Tracheal epithelial cell (primary cell): ENCODE measurements at places on chromosomes 6 and 20. TPM values are rescaled to one million over a fixed set of nuclear protein-coding genes. Genes with fewer than 3 reads are reported as not detected.

The ACSS1 gene
- total RNA-seq = 2.2 and 2.6 TPM in 2 replicates

The CST4 gene
- not detected in 2 replicates for total RNA-seq

The COL20A1 gene
- not detected in 2 replicates for total RNA-seq

The CTCFL gene
- not detected in 2 replicates for total RNA-seq

The FAM83C gene
- under 0.01 TPM in 2 replicates for total RNA-seq

The ZC2HC1B gene
- not detected in 2 replicates for total RNA-seq

The NFYA gene
- total RNA-seq = 11.9 and 14.9 TPM in 2 replicates

The ZKSCAN3 gene
- 3.1 and 4.5 TPM in 2 replicates for total RNA-seq

The POPDC3 gene
- total RNA-seq = 4.3 and 6.0 TPM in 2 replicates

The EPHA7 gene
- 0.24 TPM in 1 of 2 replicates, not detected in the other for total RNA-seq

The DLK2 gene
- total RNA-seq = 3.1 and 5.3 TPM in 2 replicates

The GABRR2 gene
- not detected in 2 replicates for total RNA-seq

The GPR6 gene
- not detected in 2 replicates for total RNA-seq
